ENCODE measurements at places on chromosomes 1 and 21.

DNA sequence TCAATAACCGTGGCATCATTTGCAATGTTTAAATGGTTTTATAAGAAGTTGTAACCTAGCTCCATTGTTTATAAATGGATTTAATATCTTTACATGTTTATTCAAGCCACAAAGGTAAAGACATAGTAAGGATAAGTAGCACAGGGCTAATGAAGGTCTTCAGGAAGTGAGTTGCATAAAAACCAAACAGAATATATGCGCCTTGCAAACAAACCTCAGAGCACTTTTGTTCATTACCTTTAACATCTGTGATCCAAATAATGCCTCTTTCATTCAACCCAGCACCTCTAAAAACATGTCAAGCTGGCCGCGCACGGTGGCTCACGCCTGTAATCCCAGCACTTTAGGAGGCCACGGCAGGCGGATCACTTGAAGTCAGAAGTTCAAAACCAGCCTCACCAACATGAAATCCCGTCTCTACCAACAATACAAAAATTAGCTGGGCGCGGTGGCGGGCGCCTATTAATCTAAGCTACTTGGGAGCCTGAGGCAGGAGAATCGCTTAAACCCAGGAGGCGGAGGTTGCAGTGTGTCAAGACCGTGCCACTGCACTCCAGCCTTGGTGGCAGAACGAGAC is 25.3 kb downstream of the BRINP3 start:
- no peak for DNase-seq

- DNase-seq = no peak
These were observed 75.4 kb downstream of the RIPK4 start for GRCh38 chr21:41691205-41692184.

DNA sequence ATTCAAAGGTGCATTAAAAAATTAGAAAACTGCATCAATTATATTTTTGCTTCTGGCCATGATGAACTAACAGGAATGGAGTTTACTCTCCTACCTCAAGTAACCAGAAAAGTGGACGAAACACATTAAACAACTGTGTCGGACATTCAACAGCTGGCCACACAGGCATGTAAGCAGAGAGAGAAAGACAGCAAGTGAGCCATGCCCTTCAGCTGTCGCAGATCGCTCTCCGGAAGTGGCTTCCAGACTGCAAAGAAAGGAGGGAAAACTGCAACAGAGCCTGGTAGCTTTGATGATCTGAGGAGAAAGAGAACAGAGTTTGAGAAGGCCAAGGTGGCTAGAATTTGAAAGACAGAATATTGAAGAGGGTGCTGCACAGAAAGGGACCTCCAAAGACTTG is 557.2 kb downstream of the MATN1 start:
- DNase-seq = no peak

DNA sequence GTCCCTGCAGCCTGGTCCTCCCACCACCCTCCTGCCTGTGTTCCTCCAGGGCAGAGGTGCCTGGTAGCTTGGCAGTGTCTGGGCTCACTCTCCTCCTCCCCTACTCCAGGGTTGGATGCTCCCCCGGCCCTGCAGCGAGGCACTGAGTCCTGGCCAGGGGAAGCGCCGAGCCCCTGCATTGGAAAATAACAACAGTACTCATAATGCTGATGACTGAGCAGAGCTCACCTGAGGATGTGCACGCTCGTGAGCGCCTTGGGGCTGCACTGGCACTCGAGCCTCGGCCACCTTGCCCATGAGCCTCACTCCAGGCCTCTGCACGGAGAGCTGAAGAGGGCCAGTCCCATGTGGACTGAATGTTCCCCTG is 6.0 kb upstream of the ACTRT2 start:
- no peak for DNase-seq

DNA sequence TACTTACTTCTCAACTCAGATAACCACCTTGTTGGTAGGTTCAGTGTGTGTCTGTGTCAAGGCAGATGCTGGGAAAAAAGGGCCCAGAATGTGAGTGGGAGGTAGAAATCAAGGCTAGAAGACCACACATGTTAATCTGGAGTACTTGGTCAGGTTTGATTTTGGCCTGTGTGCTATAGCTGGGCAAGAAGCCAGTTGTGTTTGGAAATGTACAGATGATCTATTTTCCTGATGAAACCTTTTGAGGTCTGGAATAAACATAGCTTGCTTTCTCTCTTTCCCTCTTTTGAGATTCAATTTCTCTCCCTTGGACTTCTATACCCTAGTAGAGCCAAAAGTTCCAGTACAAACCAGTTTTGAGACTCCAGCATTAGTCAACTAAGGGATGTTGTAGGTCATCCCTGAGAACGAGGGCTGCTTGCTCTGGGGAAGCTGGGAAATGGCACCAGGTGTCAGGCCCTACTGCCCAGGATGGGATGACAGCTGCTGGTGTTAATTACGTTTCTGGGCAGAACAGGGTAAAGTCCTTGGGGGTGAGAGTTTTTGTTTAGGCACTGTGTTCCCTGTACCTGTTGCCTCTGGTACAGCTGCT is 15.8 kb downstream of the MAPKAPK2 start:
- DNase-seq = no peak

- no peak for DNase-seq
These were observed 118.4 kb downstream of the KCNN3 start for GRCh38 chr1:154751690-154752089.

DNA sequence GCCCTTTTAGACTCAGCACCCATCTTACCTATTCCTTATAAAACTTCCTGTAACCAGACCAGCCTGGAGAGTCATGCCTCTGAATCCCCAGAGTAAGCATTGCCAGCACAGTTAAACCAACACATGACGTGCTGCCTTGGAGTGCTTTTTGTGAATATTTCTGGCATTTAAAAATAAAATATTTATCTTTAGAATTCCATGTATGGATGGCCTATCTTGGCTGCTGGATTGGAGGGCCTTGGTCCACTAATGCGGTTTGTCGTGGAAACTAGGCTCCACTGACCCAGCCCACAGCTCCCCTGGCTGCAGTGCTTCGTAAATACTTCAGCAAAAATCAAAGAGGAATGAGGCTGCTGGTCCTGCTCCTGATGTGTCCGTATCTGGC is 17.5 kb downstream of the MTARC1 start:
- DNase-seq = no peak

- DNase-seq = no peak
These were observed 12.6 kb upstream of the ITPKB start for GRCh38 chr1:226751703-226752102.

All from CD4-positive, alpha-beta T cell treated with Interleukin-12 subunit alpha and Interleukin-12 subunit beta, for 1 hour (primary cell).